NCI-H2029 treated with DMSO at 0.1 percent for 48 hours (cell line): ENCODE measurements at places on chromosomes 2 and 18.
A peak's percentile ranks its signal among the peaks of the same experiment; 100 is the strongest.

- no peak for DNase-seq
These were observed 7.4 kb upstream of the MAT2A start for GRCh38 chr2:85531589-85531988.

- DNase-seq: no peak
These were observed 5.9 kb upstream of the DNAJC27 start for GRCh38 chr2:24977631-24978030.

DNA sequence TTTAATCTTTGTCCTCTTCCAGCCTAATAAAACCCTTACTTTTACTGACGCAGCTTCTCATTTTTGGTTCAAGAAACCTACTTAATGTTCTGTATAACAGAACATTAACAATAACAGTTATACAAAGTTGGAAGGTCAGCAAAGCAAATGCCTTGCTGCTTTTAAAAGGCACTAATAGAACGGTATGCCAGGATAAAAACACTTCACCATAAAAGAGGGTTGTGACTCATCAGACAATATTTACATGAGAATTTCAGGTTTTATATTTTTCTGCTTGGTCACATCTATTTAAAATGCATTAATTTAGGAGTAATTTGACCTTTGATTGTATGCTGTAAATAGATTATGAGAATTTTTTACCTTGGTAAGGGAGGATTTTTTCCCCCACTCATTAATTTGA is 3.0 kb downstream of the KLHL41 start:
- peak; percentile 32 for DNase-seq

DNA sequence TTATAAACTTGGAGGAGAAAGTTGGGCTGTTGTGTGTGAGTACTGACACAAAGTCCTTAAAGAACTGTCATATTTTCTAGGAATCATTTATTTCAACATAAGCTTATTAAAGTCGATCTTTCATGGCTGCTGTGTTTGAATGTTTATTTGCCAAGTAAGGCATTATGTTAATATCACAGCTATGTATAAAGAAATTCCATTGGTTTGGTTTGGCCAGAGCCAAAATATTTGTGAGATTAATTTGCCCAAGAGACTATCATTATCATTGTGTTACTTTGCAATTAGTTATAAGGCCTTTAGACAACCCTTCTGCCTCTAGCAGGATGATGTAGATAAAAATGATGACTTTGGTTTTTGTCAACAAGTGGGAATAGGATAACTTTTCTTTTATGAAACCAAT is 240.6 kb upstream of the NT5C1B start:
- DNase-seq: no peak

DNA sequence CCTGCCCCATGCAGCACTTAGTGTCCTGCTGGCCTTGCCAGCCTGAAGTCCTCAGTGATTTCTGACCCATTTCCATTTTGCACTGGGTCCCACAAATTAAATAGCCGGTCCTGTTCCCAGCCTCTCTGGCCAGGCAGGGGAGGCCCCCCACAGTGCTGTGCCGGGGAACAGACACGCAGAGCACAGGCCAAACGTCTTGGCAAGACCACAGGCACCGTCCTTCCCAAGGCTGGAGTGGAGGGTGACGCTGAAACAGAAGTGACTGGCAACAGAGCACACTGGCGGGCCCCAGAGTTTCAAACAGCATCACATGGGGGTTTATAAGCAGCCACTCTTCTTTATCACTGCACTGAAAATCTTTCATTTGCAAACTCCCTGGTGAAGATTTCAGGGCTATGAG is 52.2 kb downstream of the EDAR start:
- no peak for DNase-seq

DNA sequence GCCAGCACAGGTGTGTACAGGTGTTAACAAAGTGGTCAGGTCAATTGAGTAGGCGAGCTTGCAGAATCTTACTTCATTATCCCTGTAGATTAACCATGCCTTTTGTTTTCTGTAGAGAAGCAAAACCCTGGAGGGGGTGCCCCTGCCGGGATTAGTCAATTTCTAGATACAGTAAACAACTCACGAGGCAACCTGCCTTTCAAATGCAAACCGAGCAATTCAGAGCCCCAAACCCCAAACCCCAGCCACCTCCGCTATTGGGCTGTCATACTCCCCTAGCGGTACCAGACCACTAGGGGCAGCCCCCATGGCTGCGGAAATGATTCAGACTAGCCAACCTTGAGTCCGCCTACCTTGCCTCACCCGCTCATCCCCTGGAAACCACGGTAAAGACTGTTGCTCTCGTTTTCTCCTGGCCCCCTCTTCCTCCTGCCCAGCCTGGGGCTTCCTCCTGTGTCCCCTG is 61.4 kb upstream of the KIF5C start:
- DNase-seq: no peak

DNA sequence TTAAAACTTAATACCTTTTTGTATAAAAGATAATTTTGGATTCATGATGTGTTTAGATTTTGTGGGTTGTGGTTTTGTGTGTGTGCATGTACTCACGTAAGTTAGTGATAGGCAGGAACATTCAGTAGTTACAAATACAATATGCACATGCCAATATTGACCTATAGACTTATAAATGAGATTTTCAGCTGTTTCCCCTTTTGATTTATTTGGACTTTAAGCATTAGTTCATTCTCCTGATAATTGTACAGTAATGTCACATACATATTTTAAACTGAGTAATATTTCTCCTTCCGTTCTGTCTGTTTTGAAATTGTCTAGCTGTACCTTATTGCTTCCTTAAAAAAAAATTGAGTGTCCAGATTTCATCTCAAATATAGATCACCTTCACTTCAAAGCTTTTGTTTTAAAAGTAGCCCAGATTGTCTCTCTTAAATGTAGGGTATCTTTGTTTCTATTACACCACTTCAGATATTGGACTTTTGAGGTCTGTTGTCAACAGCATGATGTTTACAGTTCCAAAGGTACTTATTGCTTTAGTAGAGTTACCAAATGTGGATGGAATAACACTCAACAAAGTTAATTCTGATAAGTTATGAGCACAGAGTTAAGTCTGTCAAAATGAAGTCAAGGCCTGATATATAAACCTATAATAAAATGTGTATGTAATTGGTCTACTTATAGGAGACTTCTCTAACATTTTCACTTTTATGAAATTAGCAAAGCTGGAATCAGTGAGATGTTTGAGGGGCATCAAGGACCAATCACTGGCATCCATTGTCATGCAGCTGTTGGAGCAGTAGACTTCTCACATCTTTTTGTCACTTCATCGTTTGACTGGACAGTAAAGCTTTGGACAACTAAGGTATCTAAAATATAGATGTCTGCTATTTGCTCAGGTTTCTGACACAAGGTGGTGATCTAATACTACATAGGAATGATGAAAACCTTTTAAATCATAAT is 42.0 kb downstream of the DYNC1I2 start:
- DNase-seq: no peak

GRCh38 chr2:32064021-32064601 is 755 bp downstream of the SPAST start:
- no peak for DNase-seq

- no peak for DNase-seq
These were observed 91.0 kb downstream of the TMEM17 start for GRCh38 chr2:62415019-62415431.

GRCh38 chr2:83531206-83531826 is 927.8 kb downstream of the SUCLG1 start:
- DNase-seq: peak; percentile 78

- no peak for DNase-seq
These were observed 230.6 kb downstream of the FBXO15 start for GRCh38 chr18:73917046-73917445.

- no peak for DNase-seq
These were observed 46.4 kb downstream of the PCBP1 start for GRCh38 chr2:70133491-70134322.

DNA sequence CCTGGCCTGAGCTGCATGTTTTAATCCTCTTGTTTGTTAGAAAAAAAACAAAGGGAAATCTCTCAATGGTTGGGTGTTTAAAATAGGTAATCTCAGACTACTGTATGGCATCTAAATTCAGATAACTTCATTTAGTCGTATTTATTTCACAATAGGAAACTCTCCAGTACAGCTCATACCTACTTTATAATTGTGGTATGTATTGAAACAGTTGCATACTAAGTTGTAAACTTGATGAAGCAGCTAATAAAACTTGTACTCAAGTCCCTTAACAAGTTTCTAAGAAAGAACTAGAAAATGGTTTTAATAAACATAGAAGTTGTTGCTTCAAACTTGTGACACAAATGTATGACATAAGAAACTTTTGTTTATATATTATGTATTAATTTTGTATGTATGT is 334.5 kb downstream of the PTPRM start:
- DNase-seq: no peak

GRCh38 chr2:71157124-71157793 is 26.8 kb downstream of the MPHOSPH10 start:
- no peak for DNase-seq

DNA sequence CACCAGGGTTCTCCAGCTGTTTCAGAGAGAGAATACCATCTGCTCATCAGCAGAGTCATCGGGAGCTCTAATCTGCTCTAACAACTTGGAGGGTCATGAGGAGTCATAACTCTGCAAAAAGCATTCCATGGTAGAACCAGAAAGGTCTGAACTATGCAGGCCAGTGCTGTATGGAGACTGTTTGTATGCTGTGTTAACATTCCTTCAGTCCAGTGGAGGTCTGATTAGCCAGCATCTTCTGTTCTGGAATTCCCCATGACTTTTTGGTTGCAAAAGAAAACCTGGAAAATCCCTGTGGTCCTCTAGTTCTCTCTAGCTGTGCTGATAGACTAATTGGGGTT is 9.4 kb upstream of the ITGB6 start:
- no peak for DNase-seq

GRCh38 chr18:22169011-22169888 is at the start of gene GATA6:
Gene GATA6 (plus strand): TSS chr18:22169589. CDS start chr18:22171145, 1,556 bp downstream.
- peak; percentile 41 for DNase-seq

DNA sequence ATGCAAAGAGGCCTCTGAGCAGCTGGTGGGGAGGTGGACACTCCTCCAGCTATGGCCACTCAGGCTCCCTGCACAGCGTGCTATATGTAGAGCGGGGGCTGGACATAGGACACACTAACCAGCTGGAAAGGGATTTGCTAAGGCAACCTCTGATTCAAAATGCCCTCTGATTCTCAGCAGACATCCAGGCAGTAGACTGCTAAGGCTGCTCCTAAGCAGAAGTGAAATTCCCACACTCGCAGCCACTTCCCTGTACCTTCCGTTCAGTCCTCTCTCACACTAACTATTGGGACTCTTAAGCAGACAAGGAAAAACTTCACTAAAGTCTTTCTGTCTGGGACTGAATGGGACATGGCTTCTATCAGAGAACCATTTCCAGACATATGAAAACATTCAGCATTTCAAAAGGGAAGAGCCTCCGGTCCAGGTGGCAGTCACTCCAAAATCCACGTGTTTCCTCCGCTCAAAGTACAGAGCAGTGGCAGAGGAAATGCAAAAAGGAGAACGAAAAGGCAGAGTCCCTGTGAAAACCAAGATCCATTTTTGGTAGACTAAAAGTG is 265.8 kb downstream of the TTC32 start:
- DNase-seq: no peak

- no peak for DNase-seq
These were observed 134.9 kb downstream of the ZAP70 start for GRCh38 chr2:97848306-97848705.

DNA sequence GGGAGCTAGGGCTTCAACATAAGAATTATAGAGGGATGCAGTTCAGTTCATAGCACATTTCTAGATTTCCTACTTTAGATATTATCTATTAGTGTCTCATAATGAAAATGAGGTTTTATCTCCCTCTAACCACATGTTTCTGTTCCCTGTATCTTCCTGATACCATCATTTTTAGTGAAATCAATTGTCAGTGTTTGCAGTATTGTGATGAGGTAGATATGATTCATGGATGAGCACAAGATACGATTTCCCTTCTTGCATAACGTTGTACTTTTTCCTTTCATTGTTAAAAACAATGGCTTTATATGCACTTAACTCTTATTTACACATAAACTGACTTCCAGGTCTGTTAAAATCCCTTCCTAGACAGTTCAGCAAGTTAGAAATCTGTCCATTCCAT is 211.4 kb downstream of the ZBTB7C start:
- no peak for DNase-seq

DNA sequence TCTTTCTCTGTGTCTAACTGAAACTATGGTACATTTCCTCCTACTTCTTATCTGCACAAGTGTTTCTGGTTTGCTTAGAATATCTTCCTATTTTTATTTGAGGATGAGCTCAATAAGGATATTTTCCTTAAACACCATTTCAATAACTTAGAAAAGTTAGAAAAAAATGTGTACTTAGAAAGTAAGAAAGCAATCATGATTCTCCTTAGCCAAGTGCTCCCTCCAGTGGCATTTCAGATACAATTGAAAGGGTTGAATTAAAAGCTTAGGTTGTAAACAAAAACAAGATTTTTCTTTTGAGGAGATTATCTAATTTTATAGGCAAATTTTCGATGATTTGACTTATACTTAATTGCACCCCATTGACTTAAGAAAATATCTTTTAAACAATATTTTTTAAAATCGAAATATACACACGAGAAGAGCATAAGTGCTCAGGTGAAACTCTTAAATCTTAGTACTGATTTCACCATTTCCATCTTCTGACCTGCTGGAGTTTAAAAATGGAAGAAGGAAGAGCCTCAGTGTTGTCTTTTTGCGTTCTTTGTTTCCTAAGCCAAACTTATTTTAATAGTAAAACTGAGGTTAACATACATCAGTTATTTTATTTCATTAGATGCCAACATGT is 26.9 kb downstream of the C18orf63 start:
- DNase-seq: peak; percentile 2

DNA sequence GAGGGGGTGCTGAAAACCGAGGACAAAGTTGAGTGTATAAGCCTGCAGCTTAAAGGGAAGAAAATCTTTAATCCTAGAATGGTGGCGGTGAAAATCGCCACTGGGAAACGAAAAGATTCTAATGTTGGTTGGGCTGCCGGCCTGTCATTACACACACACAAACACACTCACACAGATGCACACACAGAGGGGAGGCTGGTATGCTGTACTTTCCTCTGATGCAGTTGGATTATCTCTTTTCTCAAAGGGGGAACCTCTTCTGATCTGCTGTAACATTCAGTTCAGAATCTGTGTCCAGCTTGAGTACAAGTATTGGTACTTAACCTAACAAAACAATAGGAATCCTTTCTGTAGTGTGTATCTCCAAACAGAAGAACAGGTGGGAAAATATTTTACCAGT is 39.0 kb downstream of the ANXA4 start:
- DNase-seq: no peak

DNA sequence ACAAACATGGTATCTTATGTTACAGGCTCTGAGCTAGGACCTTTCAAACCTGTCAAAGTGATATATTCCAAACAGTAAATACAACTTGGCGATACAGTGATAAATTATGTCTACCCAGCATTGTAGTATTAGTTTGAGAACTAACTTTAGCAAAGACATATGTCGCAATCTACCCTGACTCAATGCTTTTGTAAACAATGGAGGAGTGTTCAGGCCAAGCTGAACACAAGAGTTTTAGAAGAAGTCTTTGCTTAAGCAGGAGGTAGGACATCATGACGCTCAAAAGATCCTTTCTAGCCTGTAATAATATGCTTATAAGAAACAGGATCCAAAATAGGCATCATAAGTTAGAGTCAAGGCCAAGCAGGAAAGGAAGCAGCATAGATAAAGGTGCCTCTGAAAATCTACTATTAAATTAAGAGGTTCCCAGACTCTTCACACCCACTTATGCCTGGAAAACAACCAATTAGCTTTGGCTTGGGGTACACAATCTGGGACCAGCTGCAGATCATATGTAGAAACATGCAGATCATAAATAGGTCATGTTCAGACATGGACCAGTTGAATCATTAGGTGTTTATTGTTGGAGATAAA is 132.5 kb downstream of the CSRNP3 start:
- DNase-seq: no peak

GRCh38 chr18:10160251-10160650 is 246.4 kb downstream of the VAPA start:
- no peak for DNase-seq

- DNase-seq: no peak
These were observed 9.2 kb downstream of the DNMT3A start for GRCh38 chr2:25332571-25332970.
